ENCODE measurements at places on chromosomes 12 and 14.

GRCh38 chr14:68853749-68854148 is 60.9 kb upstream of the ZFP36L1 start:
- no peak for DNase-seq

DNA sequence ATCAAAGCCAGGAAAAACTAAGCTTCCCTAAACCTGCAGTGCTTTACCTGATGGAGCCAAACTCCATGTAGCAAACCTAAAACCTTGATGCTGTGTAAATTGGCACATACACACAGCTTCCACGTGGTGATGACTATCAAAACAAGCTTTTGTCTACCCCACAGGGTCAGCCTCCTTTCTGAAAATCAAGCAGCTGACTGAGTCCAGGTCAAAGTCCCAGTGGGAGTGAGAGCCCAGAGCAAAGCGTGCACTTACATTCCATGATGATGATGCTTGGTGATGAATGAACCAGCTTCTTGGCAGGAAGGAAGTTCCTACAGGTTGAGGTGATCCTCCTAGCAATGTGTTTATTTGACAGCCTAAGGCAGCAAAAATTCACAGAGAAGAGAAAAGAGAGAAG is 630.0 kb upstream of the TBX3 start:
- DNase-seq = no peak

GRCh38 chr14:61584331-61584741 is 111.0 kb upstream of the HIF1A start:
- no peak for DNase-seq

GRCh38 chr12:45184147-45184963 is 31.5 kb upstream of the ANO6 start:
- no peak for DNase-seq

DNA sequence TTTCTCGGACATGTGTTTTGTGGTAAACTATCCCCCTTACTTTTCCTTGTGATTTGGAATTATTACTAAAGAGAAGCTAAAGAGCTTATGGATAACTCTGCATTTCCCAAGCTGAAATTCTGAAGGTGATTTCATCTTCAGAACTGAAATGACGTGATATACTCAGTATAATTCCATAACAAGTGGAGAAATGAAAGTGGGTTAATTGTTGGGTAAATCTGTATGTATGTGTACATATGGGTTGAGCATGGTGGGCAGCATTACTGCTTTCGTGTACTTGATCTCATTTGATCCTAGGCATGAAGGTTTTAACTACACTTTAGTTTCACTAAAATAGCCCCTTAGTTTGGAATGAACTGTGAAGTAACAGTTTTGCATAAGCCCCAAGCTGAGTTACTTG is 4.1 kb downstream of the YY1 start:
- DNase-seq = no peak

- no peak for DNase-seq
These were observed 85.5 kb downstream of the ADCK1 start for GRCh38 chr14:77885367-77885766.

DNA sequence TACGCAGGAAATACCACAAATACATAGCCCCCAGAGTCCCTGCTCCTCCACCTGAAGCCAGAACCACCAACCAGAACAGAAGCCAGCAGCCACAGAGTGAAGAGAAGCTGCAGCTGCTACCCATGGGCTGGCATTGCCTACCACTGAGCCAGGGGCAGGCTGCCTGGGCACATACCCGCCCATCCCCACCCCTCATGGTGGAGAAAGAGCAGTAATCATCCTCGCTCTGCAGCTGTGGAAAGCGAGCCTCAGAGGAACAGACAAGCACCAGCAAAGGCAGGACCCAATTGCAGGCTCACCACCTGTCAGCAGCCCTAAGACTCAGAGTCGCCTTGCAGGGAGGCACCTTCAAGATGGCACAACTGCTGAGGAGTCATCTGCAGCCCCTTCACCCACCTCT is 11.2 kb upstream of the CD9 start:
- no peak for DNase-seq

- no peak for DNase-seq
These were observed 17.1 kb downstream of the OTUB2 start for GRCh38 chr14:94043111-94043755.

DNA sequence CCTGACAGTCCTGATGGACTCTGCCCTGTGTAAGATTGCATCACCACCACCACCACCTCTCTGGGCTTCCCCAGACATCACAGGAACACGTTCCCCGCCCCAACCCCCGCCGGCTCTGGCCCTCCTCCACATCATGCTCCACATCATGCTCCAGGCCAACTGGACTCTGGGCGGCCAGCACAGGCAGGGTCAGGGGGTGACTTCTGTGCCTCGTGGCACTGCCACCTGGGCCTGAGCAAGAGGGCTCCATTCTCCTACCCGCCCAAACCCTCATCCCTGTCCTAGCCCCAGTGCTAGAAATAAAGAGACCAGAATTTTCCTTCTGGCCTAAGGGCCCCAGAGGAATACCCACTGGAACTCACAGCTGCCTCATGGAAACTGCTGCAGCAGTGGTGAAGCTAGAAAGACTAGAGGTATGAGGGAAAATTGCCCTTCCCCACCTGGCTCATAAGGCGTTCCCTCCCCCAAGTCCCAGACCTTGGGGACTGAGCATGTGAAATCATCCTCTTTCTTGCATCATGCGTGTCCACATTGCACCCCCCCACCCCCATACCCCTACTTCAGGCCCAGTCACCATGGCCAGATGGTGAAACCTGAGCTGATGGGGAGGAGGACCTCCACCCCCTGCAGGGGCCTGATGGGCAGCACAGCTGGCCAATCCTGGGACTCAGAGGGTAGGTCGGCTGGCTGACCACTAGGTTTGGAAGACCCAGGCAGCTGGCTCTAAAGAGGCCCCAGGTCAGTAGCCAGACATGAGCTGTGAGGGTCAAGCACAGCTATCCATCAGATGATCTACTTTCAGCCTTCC is at the start of gene INHBE:
Gene INHBE, plus strand, starts transcription at position 742 of the 808 bp plus-strand sequence. CDS start 230 bp downstream, outside the sequence.
- no peak for DNase-seq

- no peak for DNase-seq
These were observed 3.1 kb upstream of the GYS2 start for GRCh38 chr12:21607701-21608100.

DNA sequence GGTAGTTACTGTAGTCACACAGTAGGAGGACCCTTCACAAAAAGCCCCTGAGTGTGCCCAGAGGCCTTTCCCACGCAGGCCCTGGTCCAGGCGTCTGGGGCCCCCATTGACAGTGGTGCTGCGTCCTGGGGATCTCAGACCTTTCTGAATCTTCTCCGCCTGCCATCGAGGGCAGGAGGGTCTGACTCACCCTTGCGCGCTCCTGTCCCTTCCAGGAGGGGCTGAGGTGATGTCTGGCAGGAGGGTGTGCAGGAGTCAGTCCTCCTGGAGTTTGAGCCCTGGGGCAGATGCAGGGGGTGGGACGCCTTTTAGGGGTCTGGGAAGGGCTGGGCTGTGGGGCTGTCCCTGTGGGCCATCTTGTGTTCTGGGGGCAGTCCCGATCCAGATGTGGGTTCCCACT is 386.8 kb downstream of the TMEM121 start:
- no peak for DNase-seq

DNA sequence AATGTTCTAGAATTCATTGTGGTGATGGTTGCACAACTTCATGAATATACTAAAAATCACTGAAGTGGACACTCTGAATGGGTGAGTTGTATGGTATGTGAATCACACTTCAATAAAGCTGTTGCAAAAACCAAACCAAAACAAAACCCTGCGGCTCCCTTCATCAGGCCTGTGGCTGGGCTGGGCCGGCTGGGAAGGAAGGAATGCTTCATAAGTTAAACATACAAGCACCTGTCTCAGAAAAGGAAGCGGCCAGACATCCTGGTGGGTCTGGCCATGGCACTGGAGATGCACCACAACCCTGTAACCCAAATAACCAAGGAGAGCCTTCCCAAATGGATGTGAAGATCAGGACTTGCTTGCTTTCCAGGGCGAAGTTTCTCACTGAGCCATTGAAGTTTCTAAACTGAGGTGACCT is 34.9 kb downstream of the TTC7B start:
- DNase-seq = no peak

- DNase-seq = no peak
These were observed 4.5 kb upstream of the KRT8 start for GRCh38 chr12:52909331-52909730.

- peak; percentile 94 for DNase-seq
These were observed at the start of gene ITPR2 for GRCh38 chr12:26832822-26833742. TSS of gene ITPR2 (minus strand) at chr12:26833194. CDS start at chr12:26832781, 413 bp downstream.

DNA sequence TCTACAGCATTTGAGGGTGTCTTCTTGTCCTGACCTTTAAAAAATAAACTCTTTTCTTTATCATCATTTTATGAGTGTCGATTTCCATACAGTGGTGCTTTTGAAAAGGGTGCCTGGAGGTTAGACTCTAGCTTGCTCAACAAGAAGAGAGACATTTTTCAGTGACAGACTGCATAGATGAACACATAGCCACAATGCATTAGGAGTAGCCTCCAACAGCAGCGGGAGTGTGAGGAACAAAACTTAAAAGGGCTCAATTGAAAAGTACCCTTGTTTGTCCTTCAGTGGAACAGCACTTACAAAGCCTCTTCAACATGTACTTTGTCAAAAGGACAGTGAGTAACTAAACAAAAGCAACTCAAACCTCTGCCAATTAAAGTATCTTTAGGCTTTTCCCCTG is 119.3 kb downstream of the SOX5 start:
- DNase-seq = no peak

- DNase-seq = no peak
These were observed 18.7 kb downstream of the ZFYVE21 start for GRCh38 chr14:103734081-103734888.

GRCh38 chr14:99232714-99233214 is 39.2 kb downstream of the BCL11B start:
- DNase-seq = no peak

GRCh38 chr12:102601621-102602020 is 121.3 kb upstream of the IGF1 start:
- DNase-seq = no peak

GRCh38 chr12:8031872-8032241 is 659 bp upstream of the FOXJ2 start:
- no peak for DNase-seq

DNA sequence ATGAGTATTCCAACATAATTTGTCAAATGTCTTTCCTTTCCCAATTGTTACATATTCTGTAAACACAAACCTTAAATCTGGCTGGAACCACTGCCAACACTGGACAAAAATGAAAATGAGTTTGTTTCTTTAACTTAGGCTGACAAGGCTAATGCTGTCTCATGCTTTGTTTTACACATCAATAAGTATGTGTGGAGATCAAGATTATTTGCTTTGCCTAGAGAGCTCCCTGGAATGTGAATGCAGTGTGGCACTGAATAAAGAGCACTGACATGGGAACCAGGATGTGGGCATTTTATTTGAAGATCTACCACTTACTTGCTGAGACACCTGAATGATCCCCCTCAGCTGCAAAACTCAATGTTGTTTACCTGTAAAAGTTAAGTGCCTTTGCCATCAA is 61.7 kb downstream of the RALGAPA1 start:
- DNase-seq = no peak

GRCh38 chr12:11704089-11704488 is 54.6 kb downstream of the ETV6 start:
- DNase-seq = no peak

DNA sequence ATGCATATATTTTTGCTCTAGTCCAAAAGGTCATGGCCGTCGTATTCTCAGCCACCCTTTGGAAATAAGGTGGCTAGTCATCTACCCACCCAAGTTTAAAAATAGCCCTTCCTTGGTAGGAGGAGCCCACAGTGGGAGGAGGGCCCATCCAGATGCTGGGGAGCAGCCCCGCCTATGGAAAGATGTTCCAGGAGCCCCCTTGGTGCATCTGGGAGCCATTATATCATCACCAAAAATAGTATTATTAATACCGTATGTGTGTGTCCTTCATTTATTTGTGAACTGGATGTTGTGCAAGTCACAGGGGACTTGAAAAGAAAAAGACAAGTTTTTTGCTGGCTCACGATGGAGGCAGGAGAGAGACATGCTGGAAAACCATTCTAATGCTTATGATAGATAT is 34.0 kb downstream of the EMP1 start:
- DNase-seq = no peak
